ENCODE measurements at places on chromosomes 4 and X.

DNA sequence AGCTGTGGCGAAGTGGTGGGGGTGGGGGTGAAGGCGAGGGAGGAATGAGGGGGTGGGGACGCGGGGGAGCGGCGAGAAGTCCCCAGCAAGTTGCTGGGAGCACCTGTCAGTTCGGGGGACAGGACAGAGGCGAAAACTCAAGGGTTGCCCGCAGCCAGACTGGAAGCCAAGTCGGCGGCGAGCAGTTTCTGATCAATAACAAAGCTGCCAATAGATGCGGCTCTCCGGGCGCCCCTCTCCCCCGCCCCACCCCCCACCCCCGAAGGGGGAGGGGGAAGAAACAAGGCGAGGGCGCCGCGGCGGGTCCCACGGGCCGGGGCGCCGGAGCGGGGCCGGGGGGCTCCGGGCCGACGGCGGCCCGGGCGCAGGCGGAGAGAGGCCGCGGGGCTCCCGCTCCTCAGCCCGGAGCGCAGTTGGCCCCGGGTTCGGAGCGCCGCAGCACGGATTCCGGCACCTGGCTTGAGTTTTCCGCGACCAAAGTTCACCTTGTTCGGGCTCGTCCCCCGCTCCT lies 379 bp downstream of the PDGFC start:
- no peak for DNase-seq

DNA sequence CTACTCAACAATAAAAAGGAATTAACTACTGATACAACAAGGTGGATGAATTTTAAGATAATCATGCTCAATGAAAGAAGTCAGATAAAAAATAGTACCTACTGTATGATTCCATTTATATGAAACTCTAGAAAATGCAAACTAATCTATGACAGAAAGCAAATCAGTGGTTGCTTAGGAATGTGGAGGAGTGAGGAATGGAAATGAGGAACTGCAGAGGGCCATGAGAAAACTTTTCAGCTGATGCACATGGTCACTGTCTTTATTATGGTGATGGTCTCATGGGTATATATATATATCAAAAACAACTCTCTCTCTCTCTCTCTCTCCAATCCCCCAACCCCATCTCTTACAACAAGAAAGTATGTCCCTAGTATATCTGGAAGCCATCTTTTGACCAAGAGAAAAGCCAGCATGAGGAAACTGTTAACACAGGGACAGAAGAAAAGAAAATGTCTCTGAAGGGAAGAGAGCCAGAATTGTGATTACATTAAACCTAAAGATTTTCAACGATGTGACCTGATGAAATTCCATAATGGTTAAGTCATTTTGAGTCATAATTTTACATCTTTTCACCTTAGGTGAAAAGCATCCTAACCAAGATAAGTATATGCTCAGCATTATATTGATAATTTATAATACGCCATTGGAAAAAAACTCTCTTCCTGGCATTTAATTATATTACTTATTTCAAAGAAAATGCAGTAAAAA lies 8.5 kb upstream of the NFKB1 start:
- no peak for DNase-seq

GRCh38 chrX:46649421-46650260 lies 76.1 kb downstream of the CHST7 start:
- DNase-seq = no peak

DNA sequence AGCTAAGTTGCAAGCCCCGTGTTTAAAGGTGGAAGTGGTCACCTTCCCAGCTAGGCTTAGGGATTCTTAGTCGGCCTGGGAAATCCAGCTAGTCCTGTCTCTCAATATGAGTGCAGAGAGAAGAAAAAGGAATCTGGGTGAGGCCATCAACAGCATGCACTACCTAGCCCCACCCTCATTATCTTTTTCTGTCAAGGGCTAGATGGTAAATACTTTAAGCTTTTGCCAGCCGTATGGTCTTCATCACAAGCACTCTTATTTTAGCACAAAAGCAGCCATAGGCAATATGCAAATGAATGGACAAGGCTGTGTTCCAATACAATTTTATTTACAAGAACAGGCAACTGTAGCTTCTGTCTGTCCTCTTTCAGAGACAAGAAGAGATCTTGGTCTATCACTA lies 282.9 kb downstream of the ZNF674 start:
- DNase-seq = no peak

GRCh38 chr4:184283659-184284335 lies 66.1 kb upstream of the ENPP6 start:
- no peak for DNase-seq

GRCh38 chr4:80007745-80008149 lies 65.3 kb downstream of the ANTXR2 start:
- no peak for DNase-seq

GRCh38 chr4:150325872-150326271 lies 247.6 kb downstream of the DCLK2 start:
- no peak for DNase-seq

- DNase-seq = no peak
Measured at GRCh38 chr4:188403272-188403671, 264.0 kb downstream of the TRIML1 start.

GRCh38 chr4:128793859-128794672 lies 15.4 kb upstream of the JADE1 start:
- DNase-seq = no peak

- DNase-seq = no peak
Measured at GRCh38 chr4:7365462-7366179, 69.1 kb downstream of the PSAPL1 start.

GRCh38 chr4:115159141-115159540 lies 45.7 kb upstream of the NDST4 start:
- no peak for DNase-seq

DNA sequence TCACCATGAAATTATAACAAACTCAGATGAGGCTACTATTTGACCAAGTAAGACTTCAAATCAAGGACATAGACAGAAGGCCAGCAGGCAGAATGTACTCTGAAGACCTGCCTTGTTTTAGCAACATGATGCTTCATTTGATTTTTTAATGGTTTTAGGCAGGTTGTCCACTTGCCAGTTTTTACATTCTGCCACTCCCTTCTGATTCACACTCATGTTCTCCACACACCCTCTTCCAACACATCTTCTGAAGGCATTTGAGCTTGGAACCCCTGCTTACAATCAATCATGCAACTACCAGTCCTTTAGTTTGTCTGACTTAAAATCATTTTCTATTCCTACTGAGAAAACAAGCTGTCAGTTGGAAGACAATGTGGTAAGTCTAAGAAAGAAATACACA lies 114.9 kb upstream of the SMIM31 start:
- DNase-seq = no peak

GRCh38 chr4:85531560-85532341 lies 56.8 kb downstream of the ARHGAP24 start:
- DNase-seq = no peak

DNA sequence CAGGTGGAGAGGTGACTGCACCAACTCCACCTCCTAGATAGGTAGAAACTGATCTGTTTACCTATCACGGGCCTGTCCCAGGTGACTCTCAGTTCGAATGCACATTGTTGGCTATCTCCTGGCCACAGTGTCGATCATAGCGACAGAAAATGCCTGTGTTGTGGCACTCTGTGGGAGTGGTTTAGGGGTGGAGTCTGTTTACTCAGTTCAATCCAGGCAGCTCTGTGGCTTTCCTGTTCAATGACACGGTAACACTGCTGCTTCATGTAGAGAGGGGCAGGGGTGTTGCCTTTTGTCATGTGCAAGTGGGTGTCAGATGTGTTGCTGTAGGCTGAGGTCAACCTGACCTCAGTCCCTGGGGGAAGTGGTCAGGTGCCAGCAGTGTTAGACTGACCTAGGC lies 1602.4 kb downstream of the TECRL start:
- DNase-seq = no peak

DNA sequence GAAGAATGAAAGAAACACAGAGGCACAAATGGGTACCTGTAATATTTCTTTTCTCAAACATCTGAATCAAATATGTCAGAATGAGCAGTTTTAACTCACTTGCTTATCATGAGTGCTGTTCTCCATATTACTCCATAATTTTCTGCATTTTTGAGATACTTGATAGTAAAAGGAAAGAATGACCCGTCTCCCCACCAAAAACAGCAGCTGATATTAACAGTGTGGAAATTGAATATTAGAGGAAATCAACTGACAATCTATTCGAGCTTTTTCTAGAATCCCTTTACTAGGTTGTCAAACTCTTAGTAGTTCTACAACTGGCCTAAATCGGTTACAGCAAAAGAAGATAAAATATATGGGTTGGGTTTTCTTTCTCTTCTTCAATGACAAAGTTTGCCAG lies 49.9 kb upstream of the HELT start:
- DNase-seq = no peak

GRCh38 chrX:3263681-3264126 lies 82.7 kb downstream of the MXRA5 start:
- DNase-seq = no peak

DNA sequence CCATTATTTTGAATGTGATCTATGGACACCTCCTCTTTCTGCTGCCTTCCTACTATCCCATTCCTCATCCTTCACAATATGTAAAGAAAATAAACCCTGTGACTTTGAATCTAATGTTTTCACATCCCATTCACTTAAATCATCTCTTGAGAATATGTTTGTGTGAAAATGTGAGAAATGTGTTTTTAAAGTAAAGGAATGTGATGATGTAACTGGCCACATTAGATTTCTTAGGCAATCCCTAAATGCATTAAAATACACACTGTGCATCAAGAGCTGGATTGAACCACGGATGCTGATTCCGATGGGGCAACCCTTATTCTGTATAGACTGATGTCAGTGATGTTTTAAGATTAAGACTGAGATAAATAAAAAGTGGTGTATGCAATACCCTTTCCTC lies 558.9 kb upstream of the TENM3 start:
- no peak for DNase-seq

DNA sequence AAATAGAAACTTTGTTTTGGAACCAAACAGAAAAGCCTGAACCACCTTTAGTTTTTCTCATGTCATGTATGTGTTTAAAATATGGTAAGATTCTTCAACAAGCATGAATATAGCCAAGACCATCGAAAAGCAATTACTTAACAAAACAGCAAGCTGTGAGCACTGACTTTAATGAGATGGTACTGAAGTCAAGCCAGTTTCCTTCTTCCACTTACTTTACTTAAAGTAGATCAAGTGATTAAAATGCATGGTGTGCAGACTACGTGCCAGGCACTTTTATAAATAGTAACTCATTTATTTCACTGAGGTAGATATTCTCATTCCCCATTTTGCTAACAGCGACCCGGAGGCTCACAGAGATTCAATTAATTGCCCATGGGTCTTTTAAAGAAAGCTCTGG lies 46.2 kb upstream of the FGFBP2 start:
- DNase-seq = no peak

DNA sequence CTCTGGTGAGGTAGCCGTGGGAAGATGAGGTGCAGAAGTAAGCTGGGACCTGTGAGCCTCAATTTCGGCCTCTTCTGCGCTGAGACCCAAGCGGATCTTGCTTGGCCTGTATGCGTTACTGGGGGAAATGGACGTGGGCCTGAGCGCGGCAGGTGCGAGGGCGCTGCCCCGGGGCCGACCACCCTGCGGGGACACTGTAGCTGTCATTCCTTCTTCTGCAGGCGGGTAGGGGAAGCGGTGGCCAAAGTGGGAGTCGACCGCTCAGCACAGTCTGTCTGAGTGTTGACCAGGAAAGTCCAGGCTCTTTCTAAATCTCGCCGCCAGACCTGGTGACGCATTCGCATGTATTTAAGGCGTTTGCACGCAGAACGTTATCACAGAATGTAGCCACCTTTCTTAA lies 3.3 kb upstream of the LRAT start:
- no peak for DNase-seq

DNA sequence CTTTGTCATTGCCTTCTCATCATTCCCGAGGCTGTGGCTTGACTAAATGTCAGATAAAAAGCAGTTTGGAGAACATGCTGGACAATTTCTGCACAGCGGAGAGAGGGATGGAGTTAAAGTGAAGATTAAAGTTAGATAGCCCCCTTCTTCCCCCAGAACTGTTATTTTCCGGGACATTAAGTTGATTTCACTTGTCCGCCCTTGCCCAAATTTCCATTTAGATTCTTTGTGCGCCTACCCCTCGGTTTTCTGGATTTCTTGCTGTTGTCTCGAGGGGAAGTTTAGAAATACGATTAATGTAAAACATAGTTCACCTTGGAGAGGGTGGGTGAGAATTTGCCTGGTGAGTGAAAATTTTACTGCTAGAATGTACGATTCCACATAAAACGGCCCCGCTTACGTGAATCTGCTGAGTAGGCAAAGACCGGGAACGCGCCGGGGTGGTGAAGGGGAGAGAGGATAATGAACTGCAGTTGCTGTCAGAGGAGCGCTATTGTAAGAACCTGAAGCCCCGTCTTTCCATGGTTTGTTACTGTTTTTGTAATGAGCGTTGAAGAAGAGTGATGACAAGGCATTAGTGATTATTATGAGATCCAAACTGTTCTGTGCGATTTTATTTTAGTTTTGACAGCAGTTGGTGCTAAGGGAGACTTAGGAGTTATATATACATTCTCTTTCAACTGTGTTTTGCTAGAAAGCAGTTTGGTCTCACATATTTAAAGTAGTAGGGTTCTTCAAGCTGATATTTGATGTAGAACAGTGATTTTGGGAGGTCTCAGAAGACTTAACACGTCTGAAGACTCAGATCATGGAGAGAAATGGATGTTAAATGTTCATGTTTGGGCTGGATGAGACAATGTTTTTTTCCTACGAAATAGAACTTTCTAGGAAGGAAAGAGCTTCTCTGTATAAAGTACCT lies 73.0 kb downstream of the AFF1 start:
- DNase-seq = peak; percentile 46

DNA sequence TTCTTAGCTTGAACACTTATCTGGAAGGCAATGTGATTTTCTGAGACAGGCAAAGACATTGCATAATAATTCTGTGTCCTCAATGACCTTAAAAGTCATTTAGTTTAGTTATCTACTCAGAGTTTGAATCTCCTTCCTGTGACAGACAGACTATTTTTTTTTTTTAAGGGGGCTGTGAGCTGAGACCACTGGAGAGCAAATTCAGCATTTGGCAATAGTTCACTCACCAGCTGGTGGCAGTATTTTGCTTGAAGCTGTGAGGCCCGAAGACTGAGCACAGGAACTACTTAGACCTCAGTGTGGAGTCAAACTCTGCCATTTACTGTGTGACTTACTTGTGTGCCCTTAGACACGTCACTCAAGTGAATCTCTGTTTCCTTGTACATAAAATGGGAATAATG lies 22.9 kb upstream of the CPE start:
- DNase-seq = no peak

- no peak for DNase-seq
Measured at GRCh38 chr4:7902101-7902553, 37.5 kb downstream of the AFAP1 start.

DNA sequence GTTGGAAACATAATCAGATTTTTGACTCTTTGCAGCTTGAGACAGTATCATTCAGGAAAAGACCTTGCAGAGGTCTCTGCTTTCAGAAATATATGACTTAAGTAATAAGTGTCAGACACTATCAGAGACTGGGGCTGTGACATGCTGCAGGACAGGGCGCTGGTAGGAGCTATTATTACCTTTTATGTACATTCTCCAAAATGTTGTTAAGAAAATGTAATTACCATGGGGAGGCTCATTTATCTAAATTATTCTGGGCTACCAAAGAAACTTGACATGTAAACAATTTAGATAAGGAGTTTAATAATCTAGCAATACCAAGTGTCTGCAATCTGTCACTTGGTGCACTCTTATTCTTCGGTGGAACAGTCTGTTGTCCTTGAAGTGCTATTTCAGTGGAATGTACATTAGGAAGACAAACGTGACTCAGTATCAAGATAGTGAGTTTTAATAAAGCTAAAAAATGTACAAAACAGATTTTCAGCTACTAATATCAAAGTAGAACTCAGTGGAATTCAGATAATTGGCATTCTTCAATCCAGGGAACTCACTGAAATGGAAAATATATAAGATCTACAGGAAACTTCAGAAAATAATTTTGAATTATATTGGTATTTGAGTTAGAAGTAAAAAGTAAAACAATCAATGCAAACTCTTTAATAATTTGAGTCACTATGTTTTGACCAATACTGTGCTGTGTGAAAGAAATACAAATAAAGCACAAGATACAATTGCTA lies 214.5 kb downstream of the KCNIP4 start:
- no peak for DNase-seq
